ENCODE measurements at places on chromosomes 1 and 21. TPM values are rescaled to one million over a fixed set of nuclear protein-coding genes. Genes with fewer than 3 reads are reported as not detected.

DNA sequence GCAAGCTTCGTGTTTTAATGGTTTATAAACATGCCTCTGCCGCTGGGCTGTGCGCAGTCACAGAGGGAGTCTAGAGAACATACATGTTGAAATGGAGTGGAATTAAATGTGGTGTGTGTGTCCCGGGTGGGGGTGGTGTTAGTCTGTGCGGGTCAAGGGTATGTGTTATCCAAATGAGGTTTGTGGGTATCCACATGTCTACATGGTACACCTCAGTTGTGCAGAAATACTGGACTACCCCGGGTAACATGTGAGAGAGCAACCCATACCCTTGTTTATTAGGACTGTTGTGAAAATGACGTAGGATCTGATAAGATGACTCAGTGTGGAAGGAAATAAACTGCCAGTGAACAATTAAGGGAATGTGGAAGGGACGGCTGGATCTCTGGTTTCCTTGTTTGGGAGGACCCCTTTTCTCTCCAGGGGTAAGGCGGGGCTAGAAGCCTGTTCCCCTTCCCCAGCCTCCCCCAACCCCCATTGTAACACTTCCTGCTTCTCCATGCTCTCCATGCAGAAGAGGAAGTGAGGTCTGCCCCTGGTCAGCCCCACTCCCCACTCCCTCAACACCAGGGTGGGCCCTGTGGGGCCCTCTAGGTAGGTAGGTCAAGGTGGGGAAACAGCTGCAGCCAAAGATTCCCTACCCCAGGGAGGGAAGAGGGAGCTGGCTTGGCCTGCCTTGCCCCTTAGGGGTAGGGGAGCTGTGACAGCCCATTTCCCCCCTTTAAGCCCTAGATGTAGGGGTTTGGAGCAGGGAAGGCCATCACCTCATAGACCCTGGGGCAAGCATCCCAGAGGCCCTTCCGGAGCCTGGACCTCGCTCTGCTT is 690 bp downstream of the EPS8L3 start:
- peak; percentile 40 for DNase-seq

GRCh38 chr1:116288201-116288598 is 84.8 kb upstream of the ATP1A1 start:
- no peak for DNase-seq

DNA sequence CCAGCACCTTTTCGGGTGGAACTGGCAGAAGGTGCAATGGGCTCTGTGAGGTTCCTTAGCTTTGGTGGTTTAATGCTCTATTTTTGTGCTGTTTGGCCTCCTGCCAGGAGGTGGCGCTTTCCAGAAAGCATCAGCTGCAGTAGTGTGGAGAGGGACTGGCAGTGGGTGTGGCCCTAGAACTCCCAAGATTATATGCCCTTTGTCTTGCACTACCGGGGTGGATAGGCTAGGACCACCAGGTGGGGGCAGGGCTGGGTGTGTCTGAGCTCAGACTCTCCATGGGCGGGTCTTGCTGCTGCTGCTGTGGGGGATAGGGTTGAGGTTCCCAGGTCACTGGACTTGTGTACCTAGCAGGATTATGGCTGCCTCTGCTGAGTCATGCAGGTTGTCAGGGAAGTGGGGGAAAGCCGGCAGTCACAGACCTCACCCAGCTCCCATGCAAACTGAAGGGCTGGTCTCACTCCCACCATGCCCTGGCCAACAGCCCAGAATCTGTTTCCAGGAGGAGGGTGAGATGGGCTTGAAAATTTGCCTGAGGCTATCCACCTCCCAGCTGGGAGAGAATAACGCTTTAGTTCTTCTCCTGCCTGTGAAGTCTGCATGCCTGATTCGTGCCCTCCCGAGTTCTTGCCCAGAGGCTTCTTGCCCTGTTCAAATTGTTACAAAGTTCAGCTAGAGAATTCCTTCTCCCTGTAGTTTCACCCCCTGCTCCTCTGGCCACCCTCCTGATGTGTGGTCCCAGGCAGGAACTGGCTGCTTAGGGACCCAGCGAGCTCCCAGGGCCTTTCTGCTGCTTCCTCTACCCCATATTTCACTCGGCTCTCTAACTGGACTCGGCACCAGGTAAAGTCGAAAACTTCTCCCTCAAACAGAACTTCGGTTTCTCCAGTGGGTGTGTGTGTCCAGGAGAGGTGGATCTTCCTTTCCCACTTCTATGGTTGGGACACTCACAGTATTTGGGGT is 76.5 kb upstream of the BTG3 start:
- DNase-seq = peak; percentile 56

- DNase-seq = no peak
Measured at GRCh38 chr1:30694280-30695175, 28.9 kb downstream of the MATN1 start.

GRCh38 chr1:25519624-25520023 is 23.8 kb upstream of the LDLRAP1 start:
- no peak for DNase-seq

The KRTAP12-2 gene
- not detected for polyA plus RNA-seq

- no peak for DNase-seq
Measured at GRCh38 chr1:168430321-168430720, 113.5 kb downstream of the XCL2 start.

- DNase-seq = peak; percentile 56
Measured at GRCh38 chr1:61436491-61437120, 288.3 kb downstream of the TM2D1 start.

The CRYAA gene
- polyA plus RNA-seq = not detected

GRCh38 chr1:208223136-208223535 is 21.0 kb downstream of the PLXNA2 start:
- DNase-seq = no peak

The FOXO6 gene
- 1.1 TPM for polyA plus RNA-seq

GRCh38 chr1:227869851-227870305 is 54.4 kb downstream of the PRSS38 start:
- no peak for DNase-seq

The TSPAN2 gene
- 6.5 TPM for polyA plus RNA-seq

DNA sequence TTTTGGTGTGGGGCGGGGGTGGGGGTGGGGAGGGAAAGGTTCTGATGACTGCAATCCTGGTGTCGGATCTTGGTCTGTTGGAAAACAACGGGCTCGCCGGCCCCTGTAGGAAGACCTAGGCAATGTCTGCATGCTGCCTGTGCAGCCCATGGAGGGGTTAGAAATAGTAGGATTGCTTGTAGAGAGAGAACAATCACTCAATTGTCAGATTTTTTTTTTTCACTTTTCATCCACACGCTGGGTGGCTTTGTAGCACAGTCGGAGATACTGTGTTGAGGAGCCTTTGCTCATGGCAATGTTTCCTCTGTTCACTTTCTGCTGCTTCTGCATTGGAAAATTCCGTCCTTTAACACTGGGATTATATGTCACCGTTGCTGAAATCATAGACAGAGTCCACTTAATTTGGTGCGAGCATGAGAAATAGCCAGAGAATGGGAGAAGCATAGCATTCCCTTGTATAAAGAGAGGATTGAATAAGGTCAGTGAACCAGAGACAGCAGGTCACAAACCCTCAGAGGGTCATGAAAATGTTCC is 107.5 kb downstream of the MRPS6 start:
- DNase-seq = peak; percentile 67

DNA sequence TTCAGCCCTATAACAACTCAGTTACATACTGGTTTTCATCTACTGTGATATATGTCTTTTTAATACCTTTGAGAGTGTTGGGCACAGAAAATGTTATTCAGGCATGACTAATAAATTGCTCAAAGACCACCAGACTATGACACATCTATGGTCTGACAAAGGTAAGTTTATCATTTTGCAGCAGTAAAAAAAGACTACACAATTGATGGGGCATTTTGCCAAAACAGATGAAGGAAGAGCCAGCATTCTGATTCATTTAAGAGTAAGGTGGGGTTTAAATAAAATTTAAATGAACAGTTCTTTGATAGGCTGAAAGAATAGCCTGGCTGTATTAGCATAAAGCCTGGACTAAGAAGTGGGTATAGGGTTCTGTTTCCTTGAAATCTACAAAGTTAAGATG is 8.8 kb upstream of the RNPC3 start:
- no peak for DNase-seq

The LRRC53 gene
- not detected for polyA plus RNA-seq

GRCh38 chr1:234369784-234370183 is 3.5 kb upstream of the COA6 start:
- no peak for DNase-seq

The SYT11 gene
- polyA plus RNA-seq = 4.7 TPM

DNA sequence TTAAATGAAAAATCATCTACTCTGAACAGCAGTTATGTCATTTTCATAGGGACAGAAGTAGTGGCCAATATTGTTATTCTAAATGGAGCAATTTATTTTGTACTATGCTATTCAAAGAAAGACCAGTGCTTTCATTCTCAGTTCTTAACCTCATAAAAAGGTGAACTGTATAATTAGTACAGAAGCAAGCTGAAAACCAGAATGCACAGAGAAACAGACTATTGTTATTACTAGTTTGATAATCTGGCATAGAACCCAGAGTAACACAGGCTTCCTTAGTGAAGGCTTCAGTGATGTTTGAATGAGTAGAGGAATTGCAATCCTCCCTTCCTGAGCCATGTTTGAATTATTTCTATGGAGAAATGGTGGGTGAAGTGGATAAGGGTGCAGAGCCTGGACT is 131.6 kb upstream of the LRRC7 start:
- DNase-seq = no peak

DNA sequence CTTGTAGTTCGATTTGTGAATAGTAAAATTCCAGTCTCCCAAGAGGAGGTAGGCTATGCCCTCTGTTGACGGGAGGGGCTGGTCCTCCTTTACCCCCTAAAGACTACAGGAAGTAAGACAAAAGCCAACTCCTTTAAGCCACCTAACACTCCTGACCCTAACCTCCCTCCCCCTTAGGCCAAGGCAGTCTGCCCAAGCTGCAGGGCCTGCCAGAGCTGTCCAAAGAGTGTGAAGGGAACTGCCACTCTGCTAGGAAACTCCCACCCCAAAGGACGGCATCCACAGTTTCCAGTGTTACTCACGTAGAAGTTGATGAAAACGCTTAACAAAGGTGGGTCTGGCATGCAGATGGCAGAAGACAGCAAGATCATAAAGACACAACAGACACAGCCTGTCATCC is 803.2 kb downstream of the PLA2G4A start:
- no peak for DNase-seq

GRCh38 chr1:147218606-147219005 is 6.5 kb downstream of the FMO5 start:
- no peak for DNase-seq

The RNF207 gene
- polyA plus RNA-seq = 55.2 TPM

The ALPL gene
- polyA plus RNA-seq = 14.1 TPM
